Dorsolateral prefrontal cortex (tissue), 122 donors: ENCODE measurements at places on chromosomes 2 and 18. TPM values are rescaled to one million over a fixed set of nuclear protein-coding genes. Genes with fewer than 3 reads are reported as not detected.

DNA sequence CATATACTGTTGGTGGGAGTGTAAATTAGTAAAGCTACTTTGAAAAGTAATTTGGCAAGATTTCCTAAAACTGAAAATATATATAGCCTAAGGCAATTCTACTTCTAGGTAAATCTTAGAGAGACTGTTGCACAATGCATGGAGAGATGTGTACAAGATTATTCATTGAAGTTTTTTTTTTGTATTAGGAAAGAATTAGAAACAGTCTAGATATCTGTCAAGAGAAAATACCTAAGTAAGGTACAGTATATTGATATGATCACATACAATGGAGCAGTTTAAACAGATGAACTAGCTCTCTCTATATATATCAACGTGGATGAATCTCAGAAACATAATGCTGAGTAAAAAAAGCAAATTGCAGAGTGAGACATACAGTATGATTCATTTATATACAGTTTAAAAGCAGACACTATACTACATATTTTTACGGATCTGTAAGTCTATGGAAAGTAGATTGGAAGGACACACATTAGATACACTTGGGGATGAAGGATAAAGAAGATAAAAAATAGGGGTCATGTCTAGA lies 59.3 kb upstream of the ACVR1 start:
- no peak for DNase-seq

- DNase-seq, result peak; percentile 51
These were observed 49.0 kb downstream of the PLEKHB2 start for GRCh38 chr2:131154071-131154531.

DNA sequence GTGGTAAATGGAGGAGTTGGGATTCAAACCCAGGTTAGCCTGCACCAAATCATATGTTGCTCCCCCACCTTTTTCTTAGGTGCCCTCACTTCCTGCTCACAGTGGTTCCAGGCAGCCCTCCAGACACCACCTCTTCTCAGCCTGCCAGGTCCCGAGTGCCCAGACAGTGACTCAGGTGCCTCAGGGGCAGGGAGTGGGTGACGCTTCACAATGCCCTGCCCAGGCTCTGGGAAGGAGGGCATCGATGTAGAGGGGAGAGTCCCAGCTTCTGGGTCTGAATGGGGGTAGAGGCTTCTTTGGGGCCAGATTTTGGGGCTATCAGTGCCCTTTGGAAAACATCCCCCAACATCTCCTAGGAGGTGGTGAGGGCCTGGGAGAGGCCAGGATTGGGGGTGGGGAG lies 5.2 kb upstream of the DNAJB2 start:
- DNase-seq, result no peak

- no peak for DNase-seq
These were observed 19.2 kb upstream of the PCBP1 start for GRCh38 chr2:70068119-70068518.

DNA sequence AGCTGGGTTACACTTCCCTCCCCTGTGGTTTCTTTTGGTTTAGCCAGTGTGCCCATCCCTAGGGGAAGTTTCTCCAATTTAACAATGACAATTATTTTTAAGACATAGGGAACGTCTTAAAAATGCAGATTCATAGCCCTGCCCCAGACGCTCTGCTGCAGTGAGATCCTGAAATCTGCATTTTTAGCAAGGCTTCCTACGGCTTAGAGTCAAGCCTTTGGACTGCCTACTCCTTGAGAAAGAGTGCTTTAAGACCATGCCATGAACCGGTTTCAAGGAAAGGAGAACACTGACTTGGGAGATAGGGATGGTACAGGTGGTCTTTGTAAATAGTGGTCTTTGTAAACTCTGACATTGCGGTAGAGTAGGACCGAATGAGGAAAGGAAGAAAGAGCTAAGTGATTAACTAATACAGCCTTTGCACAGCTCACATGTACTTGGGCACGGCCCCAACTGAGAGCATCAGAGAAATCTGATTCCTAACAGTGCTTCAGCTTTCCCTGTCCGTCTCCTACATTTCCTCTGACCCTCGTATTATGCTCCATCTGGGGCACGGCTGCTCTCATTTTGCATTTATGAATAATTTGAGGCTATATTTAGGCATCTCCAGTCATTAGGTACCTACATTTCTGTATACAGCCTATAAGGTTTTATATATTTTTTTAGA lies 217.6 kb upstream of the TANK start:
- no peak for DNase-seq

DNA sequence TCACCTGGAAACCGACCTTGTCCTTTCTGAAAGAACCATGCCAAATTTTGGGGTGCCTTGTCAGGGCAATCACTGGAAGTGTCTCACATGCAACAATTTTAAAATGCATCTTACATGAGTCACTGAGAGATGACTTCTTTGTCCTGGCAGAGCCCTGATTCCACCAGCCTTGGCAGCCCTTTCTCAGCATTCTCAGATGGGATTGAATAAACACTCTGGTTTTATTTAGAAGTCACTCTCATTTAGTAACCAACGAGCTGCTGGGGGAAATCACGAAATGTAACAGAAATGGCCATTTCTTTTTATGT lies 3.8 kb upstream of the ATP8B1 start:
- DNase-seq, result no peak

DNA sequence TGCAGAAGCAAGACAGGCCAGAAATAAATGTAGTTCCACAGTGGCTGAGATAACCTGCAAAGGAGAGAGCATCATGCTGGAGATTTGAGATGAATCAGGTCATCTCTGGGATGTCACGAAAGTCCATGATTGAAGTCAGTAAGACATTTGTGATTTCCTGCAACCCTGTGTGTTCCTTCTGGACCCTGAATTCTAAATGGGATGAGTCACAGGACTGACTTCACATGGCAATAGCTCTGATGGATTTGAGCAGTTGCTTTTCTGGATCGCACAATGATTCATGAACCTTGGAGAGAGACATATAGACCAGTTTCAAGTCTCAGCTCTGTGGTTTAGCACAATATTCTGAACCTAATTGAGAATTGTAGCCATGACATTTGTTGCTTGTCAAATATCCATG lies 102.9 kb downstream of the TSN start:
- DNase-seq, result no peak

DNA sequence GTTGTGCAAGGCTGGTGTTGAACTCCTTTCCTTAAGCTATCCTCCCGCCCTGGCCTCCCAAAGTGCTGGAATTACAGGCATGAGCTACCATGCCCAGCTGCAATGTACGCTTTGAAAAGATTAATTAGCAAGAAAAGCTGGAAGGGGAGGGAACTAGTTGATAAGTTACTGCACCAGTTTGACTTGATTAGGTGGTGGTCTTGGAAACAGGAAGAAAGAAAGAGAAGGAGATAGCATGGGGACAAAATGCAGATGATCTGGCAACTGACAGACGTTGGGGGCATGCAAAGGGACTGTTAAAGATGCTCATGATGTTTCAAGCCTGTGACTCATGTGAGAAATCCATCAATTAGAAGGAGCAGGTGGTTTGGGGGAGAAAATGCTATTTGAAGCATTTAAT lies 68.6 kb downstream of the PLEKHM3 start:
- DNase-seq, result no peak

RGPD3 gene
- 1.8 TPM for total RNA-seq

DSG4 gene
- total RNA-seq, result not detected

CNGA3 gene
- total RNA-seq, result 0.88 TPM
